Left kidney (tissue), 8 donors: ENCODE measurements at places on chromosomes 5 and 9. TPM values are rescaled to one million over a fixed set of nuclear protein-coding genes. Genes with fewer than 3 reads are reported as not detected.

DNA sequence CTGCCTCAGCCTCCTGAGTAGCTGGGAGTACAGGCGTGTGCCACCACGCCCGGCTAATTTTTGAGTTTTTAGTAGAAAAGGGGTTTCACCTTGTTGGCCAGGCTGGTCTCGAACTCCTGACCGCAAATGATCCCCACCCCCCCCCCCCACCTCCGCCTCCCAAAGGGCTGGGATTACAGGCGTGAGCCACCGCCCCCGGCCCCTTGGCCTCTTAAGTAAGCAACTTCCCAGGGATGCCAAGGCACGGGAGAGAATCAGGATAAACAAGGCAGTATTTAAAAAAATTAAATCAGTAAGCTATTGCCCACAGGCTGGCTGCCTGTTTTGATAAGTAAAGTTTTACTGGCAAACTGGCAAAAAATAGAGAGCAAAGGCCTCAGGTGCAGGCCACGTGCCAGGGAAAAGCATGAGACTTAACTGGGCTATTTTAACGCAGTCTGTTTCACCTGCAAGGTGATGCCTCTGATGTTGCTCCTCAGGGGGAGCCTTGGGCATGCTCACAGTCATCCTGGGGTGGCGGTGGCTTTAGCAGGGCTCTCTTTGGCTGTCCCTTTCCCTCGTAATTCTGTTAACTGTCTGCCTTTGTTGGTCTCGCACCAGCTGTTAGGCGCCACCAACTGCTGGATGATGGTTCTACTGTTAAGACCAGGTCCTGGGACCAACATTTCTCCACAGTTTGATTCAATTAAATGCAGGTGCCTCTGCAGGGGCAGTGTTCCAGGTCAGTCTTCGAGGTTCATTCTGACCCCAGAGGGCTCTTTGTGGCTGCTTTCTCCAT lies 19.4 kb upstream of the RNF130 start:
- peak; percentile 60 for DNase-seq

- DNase-seq = no peak
Observed at GRCh38 chr5:176823869-176824412, 13.6 kb downstream of the UNC5A start.

DNA sequence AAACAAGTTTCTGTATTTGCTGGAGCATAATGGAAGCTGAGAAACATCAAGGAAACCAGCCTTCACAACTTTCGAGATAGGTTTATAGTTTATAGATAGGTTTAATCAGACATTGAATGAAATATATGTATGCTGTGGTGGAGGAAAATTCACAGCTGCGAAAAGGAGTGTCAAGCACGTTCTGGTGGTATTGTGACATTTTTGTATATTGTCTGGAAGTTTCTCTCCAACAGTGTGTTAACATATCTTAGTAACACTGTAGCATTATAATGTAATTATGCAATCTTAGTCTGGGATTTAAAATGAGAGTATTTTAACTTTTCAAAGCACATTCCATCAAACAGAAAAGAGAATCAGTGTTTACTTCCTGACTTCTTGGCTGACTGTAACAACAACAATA lies 50.0 kb downstream of the FCHO2 start:
- no peak for DNase-seq

GRCh38 chr9:114413861-114414301 lies 26.1 kb upstream of the AKNA start:
- DNase-seq = no peak

- no peak for DNase-seq
Observed at GRCh38 chr5:175610898-175611297, 47.0 kb upstream of the HRH2 start.

DNA sequence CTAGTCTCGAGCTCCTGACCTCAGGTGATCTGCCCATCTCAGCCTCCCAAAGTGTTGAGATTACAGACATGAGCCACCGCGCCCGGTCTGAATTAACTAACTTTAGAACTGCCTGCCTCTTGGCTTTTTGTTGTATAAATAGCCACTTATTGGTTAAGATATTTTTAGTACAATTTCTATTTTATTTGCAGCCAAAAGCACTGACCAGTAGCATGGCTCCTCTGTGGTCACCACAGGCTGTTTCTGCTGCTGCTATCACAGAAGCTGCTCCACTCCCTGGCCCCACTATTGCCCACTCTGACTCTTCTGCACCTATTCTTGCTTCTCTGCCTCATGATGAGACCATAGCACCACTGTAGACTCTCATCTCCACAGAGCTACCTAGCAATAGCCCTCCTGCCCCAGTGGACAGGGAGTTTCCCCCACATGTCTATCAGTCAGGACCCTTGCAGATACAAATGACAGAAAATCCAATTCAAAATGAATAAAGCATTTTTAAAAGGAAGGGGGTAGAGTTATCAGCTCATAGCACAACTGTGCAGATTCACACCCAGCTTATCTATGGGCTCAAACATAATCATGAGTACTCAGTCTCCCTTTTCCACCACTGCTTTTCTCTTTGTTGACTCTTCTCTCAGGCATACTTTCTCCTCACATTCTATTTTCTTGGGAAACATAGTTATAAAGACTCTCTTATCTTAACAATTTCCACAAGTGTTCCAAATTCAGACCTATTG lies 151.8 kb upstream of the EPB41L4A start:
- DNase-seq = no peak

DNA sequence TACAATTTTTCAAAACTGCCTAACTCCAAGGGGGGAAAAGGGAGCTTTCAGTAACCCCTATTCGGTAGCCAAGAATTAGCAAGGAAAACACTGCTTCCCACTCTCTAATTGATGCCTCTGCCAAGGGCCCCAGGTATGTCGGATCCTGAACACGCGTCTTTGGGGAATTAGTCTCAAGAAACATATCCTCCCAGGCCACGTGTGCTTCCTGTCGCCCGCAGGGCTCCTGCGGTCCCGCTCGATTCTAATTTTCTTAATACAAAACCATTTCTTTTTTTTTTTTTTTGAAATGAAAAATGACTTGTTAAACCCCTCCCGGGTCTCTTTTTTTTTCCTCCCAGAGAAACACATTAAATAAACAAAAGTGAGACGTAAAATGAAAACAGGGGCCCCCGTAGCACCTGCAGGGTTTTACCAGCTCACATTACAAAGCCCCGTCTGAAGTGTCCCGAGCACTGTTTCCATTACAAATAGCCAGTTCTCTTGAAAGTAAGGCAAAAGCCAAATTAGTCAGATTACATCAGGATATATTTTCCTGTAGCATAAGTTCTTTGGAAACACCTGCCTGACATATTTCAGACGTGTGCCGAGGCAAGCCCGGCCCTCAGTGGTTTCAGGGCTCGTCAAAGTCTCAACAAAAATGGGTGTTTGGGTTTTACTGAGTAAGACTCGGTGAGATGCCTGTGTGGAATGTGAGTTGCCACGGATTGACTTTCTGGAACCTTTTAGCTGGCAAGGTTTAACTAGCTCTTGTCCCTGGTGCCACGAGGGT lies 21.5 kb downstream of the SMIM23 start:
- DNase-seq = peak; percentile 33

GRCh38 chr5:76199336-76200318 lies 116.4 kb downstream of the SV2C start:
- peak; percentile 21 for DNase-seq

DNA sequence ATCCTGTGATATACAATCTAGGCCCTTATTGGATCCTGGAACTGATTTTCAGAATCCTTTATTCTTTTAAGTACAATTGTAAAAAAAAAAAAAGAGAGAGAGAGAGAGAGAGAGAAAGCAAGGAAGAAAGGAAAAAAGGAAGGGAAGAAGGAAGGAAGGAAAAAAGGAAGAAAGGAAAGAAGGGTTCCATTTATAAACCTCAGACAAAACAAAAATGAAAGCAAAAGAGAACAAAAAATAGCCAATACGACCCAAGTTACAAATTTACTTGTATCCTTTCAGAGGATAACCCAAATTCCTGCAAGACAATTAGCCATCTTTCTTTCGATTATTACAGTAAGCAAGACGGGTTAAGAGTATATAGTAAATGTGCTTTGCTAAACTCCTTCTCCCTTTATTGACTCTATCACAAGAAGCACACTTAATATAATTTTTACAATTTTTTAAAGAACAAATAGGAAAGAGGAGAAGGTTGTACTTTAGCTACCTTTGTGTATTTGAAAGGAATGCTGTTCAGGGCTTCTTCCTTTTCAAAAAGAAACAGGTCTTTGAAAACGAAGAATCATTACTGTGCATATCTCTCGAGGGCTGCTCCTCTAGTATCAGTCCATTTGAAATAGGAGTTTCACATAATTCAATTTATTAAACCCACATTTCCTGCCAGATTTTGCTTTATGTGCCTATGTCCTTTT lies 543.3 kb downstream of the RAB3C start:
- no peak for DNase-seq

DNA sequence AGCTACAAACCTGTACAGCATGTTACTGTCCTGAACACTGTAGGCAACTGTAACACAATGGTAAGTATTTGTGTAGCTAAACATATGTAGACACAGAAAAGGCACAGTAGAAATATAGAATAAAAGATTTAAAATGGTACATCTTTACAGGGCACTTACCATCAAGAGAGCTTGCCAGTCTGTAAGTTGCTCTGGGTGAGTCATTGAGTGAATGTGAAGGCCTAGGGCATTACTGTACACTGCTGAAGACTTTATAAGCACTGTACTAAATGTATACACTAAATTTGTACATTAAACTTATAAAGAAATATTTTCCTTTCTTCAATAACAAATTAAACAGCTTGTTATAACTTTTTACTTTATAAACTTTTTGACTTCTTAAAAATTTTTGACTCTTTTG lies 20.5 kb downstream of the ADRB2 start:
- no peak for DNase-seq

- DNase-seq = no peak
Observed at GRCh38 chr5:142684508-142685041, 1.3 kb downstream of the FGF1 start.

DNA sequence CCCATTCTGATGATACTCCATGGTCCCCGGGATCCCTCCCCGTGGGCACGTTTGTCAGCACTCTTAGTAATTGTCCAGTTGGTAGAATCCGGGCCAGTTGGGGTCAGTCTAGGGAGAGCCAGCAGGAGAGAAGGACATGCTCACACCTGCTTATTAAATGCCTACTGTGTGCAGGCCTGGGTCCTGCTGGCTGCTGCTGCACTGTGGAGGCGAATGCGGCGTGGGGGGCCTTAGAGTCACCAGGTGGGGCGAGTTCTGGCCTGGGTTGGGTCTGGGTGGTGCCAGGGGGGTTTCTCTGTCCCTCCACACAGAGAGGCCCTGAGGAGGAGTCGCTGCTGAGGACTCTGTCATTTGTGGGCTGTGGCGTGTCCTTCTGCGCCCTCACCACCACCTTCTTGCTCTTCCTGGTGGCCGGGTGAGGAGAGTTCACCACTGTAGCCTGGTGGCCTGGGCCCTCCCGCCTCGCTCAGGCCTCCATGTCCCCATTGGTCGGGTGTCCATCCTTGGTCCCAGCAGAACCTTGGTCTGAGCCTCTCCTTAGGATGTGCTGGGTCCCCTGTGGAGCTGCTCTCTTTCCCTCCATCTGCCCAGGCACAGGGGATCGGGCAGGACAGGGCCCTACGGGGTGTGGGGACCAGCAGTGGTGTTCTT lies 17.3 kb downstream of the ADGRD2 start:
- no peak for DNase-seq

DNA sequence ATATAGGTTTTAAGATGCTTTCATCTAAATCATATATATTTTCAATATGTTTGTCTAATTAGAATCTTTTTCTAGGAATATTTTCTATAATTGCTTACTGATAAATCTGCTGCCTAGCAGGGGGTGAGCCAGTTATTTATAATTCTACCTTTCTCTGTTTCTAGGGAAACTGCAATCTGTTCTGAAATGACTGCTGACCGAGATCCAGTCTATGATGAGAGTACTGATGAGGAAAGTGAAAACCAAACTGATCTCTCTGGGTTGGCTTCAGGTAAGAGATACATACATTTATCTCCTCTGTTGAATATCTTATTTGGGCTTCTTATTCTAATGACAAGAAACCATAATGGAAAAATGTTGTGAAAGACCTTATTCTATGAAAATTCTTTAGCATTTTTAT lies 127.3 kb downstream of the XRCC4 start:
- DNase-seq = no peak

DNA sequence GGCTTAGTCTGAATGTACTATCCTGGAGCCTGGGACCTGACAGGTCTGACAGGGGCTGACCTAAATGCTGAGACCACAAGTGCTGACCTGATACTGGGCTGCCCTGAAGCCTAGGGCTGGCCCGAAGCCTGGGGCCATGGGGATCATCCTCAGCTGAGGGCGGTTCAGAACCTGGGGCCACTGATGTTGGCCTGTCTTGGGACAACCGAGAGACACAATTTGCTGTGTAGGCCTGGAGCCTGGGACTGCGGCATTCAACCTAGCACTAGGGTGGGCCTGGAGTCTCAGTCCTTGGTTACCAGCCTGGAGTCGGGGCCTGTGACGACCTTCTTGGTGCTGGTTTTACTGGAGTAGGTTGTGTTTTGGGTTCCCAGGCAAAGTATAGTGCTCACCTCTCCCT lies 46.3 kb downstream of the SRFBP1 start:
- DNase-seq = no peak

GRCh38 chr5:56761151-56761885 lies 54.0 kb upstream of the MAP3K1 start:
- no peak for DNase-seq

GRCh38 chr9:14445946-14446345 lies 132.0 kb upstream of the NFIB start:
- no peak for DNase-seq

- DNase-seq = no peak
Observed at GRCh38 chr5:15585841-15586591, 86.0 kb downstream of the FBXL7 start.

- no peak for DNase-seq
Observed at GRCh38 chr5:96079075-96079474, 117.4 kb upstream of the ELL2 start.

DNA sequence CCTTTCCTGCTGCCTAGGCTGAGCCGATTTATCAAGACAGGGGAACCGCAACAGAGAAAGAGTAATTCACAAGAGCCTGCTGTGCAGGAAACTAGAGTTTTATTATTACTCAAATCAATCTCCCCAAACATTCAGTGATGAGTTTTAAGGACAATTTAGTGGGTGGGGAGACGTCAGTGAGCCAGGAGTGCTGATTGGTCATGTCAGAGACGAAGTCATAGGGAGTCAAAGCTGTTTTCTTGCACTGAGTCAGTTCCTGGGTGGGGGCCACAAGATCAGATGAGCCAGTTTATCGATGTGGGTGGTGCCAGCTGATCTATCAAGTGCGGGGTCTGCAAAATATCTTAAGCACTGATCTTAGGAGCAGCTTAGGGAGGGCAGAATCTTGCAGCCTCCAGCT lies 19.0 kb downstream of the SNX24 start:
- no peak for DNase-seq

- DNase-seq = no peak
Observed at GRCh38 chr5:68115584-68115983, 100.0 kb upstream of the PIK3R1 start.

- DNase-seq = no peak
Observed at GRCh38 chr5:29960323-29960722, 1233.2 kb upstream of the CDH6 start.

Gene PPP1R26
- 31.2 TPM for polyA plus RNA-seq

Gene ST6GALNAC4
- 9.8 TPM for polyA plus RNA-seq

Gene PCDHA7
- polyA plus RNA-seq = 0.35 TPM

Gene MYOT
- polyA plus RNA-seq = 1.5 TPM

Gene DOK3
- 5.3 TPM for polyA plus RNA-seq

Gene HRH2
- 2.6 TPM for polyA plus RNA-seq

Gene ADAMTS12
- 18.3 TPM for polyA plus RNA-seq

Gene IFNK
- not detected for polyA plus RNA-seq

Gene INSL6
- polyA plus RNA-seq = 0.60 TPM

Gene DIRAS2
- 5.2 TPM for polyA plus RNA-seq

Gene NIPAL4
- polyA plus RNA-seq = 0.58 TPM

Gene BAAT
- polyA plus RNA-seq = 0.47 TPM

Gene CDH18
- polyA plus RNA-seq = 2.0 TPM

Gene SURF1
- 34.7 TPM for polyA plus RNA-seq
